ENCODE measurements at places on chromosomes 12 and 14. TPM values are rescaled to one million over a fixed set of nuclear protein-coding genes. Genes with fewer than 3 reads are reported as not detected.

GRCh38 chr12:13169272-13169671 lies 27.3 kb upstream of the EMP1 start:
- no peak for DNase-seq

- DNase-seq: no peak
Measured at GRCh38 chr14:89017417-89017816, 193.0 kb downstream of the TTC8 start.

DNA sequence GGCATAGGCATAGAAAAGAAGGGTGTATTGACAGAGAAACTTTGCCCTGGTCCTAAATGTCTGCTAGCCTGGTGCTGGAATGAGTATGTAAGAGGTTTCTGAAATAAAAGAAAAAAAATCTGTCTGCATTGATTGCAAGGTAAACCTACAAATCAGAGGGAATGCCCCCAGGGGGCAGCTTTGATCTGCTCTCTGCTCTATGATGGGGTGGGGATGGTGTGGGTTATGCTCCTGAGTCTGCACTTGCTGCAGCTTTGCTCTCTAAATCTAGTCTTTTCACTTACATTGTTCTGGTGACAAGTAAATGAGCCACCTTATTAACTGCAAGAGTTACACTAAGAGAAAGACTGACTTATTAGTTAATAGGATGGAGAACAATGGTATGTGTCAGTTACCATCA lies 468.4 kb upstream of the STXBP6 start:
- DNase-seq: no peak

DNA sequence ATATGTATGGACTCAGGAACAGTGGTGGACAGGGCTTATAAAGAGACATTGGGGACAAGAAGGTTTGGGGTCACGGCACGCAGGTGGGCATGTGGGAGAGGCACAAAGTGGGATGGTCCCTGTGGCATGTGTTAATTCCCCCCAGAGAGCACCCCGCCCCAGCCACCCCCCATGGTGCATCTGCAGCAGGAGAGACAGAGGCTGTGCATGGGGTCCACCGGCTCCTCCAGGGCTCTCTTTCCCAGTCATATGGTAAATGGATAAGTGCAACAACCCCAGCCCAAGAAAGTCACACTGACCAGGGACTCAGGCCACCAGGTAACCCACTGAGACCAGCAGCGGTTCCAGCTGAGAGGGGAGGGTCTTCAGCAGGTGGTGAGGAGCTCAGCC lies 242.1 kb downstream of the BCL11B start:
- DNase-seq: no peak

- DNase-seq: no peak
Measured at GRCh38 chr12:53709671-53710070, 17.6 kb downstream of the CALCOCO1 start.

GRCh38 chr12:13437541-13437940 lies 241.0 kb downstream of the EMP1 start:
- DNase-seq: no peak

- no peak for DNase-seq
Measured at GRCh38 chr14:73369428-73369827, 88.9 kb downstream of the NUMB start.

- DNase-seq: no peak
Measured at GRCh38 chr12:29681370-29681769, 102.4 kb downstream of the TMTC1 start.

TDRD9 gene
- total RNA-seq: 85.1 TPM

AMN gene
- 2.7 TPM for total RNA-seq

LRRIQ1 gene
- 4.0 TPM for total RNA-seq

PPM1A gene
- total RNA-seq: 46.3 TPM

All from thyroid gland (tissue), 4 donors.